NCI-H460 (cell line): ENCODE measurements at places on chromosomes 11 and 22. TPM values are rescaled to one million over a fixed set of nuclear protein-coding genes. Genes with fewer than 3 reads are reported as not detected.
A peak's percentile ranks its signal among the peaks of the same experiment; 100 is the strongest.

DNA sequence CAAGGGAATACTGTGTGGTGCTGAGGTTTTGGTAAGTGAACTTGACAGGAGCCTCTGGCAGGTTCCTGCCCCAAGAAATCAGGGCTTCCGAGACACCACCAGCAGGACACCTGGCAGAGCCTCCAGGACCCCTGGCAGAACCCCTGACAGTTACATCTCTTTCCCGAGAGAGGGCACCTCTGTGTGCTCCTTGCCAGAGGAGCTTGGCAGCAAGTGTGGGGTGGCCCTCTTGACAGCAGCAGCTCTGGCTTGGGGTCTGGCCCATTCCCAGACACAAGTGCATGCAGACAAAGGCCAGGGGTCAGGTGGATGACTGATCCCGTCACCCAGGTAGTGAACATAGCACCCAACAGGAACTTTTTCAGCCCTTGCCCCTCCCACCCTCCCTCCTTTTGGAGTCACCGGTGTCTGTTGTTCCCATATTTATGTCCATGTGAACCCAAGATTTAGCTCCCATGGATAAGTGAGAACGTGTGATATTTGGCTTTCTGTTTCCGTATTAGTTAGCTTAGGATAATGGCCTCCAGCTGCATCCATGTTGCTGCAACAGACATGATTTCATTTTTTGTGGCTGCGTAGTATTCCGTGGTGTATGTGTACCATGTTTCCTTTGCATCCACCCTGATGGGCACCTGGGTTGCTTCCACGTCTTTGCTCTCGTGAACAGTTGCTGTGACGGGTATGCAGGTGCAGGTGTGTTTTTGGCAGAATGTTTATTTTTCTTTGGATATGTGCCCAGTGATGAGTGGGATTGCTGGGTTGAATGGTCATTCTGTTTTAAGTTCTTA lies 21.2 kb upstream of the OSBPL5 start:
- DNase-seq = no peak

DNA sequence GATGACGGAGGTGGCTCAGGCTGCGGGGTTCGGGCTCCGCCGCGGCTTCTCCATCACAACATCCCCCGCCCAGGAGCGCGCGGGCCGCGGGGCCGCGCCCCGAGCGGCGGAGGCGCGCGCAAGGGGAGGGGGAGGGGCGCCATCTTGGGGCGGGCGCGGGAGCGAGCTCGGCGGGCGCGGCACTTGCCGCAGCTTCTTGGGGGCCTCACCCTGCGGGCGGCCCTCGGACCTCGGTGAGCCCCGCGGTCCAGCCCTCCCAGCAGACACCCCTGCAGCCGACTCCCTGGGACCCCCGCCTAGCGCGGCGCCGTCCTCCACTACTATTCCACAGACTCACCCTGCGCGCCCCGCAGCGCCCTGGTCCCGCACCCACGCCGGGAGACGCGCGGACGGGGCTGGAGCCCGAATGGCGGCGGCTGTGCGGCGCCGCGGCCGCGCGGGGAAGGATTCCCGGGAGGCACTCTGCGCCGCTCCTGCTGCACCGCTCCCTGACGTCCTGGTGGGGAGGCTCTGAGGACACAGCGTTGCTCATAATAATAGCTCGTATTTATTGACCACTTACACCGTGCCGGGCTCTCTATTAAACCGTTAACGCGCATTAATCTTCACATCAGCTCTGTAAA lies at the start of gene APBB1:
APBB1 (minus strand) TSS at position 86 of the 623 bp plus-strand sequence. CDS start 7,747 bp downstream, outside the sequence.
- DNase-seq = peak; percentile 26

- DNase-seq = no peak
Observed at GRCh38 chr11:77060234-77060633, 6.5 kb upstream of the CAPN5 start.

GRCh38 chr11:80849253-80849652 lies 1408.4 kb upstream of the TENM4 start:
- DNase-seq = no peak

DNA sequence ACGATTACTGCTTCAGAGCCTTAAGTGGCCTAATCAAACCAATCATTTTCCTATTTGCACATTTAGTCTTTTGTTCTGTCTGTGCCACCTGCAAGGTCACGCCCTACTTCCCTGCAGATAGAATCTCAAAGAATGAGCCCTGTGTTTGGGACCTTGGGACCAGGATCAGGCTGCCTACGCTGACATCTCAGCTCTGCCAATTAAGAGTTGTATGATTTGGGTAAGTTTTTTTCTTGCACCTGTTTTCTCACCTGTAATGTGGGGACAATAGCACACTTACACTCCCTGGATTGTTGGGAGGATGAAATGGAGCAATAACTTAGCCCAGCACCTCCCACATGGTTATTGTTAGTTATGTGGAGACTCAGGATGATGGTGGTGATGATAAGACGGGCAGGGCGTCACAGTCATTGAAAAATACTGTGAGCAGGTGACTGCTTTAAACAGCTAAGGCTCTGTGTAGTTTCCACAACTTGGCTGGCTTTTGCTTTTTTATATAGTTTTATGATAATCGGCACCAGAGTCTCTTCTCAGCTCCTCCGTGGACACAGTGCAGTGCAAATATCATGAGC lies 155.0 kb downstream of the ADAMTS15 start:
- no peak for DNase-seq

DNA sequence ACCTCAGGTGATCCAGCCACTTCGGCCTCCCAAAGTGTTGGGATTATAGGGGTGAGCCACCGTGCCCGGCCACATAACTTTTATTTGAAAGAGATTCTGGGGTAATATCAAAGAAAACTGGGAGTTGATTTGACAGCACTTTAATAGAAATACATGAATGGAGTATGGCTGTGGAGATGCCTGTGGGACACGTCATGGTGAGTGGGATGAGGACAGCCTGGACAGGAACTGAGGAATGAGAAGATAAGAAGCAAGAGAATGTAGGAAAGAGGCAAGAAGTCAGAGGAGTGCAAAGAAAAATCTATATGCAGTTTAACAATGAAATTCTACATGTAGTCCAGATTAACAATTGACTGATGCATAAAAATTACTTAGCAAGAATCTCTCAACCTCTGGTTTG lies 31.0 kb downstream of the SLC22A6 start:
- DNase-seq = no peak

GRCh38 chr11:68996376-68997123 lies 15.8 kb upstream of the MRGPRD start:
- DNase-seq = no peak

- no peak for DNase-seq
Observed at GRCh38 chr22:30825711-30826505, 131.2 kb downstream of the OSBP2 start.

DNA sequence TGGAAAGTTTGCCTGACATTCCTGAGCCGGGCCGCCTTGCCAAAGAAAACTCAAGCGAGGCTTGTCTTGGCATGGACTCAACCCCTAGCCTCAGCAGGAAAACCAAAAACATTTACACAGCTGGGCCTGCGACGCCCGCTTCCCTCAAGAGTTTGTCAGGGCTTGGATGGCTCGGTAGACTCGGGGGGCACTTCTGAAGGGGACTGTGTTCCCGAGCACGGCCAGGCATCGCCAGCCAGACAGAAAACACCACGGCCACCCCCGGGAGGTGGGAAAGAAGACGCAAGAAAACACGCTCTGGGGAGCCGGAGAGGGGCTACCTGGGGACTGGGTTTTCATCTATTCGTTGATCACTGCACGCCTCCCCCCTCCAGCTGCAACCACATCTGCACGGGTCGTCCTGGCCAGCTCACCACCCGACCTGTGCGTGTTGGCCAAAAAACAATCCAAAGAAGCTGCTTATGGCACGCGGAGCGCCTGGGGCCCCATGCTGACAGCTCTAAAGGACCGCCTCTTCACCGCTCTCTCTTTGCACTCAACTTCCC lies 380.7 kb downstream of the MN1 start:
- DNase-seq = peak; percentile 34

- DNase-seq = no peak
Observed at GRCh38 chr11:36092314-36093030, 148.6 kb downstream of the LDLRAD3 start.

The FJX1 gene
- 30.0 and 33.1 TPM in 2 replicates for total RNA-seq

The SLC29A2 gene
- total RNA-seq = 4.6 and 4.7 TPM in 2 replicates

The DDX25 gene
- total RNA-seq = not detected in 2 replicates

The PLAAT2 gene
- total RNA-seq = not detected in 2 replicates
